ENCODE measurements at places on chromosomes 1 and 21.
A peak's percentile ranks its signal among the peaks of the same experiment; 100 is the strongest.

DNA sequence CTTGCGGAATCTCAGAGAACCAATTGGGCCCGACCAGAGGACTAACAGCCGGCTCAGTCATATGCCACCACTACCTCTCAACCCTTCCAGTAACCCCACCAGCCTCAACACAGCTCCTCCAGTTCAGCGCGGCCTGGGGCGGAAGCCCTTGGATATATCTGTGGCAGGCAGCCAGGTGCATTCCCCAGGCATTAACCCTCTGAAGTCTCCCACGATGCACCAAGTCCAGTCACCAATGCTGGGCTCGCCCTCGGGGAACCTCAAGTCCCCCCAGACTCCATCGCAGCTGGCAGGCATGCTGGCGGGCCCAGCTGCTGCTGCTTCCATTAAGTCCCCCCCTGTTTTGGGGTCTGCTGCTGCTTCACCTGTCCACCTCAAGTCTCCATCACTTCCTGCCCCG, 49.8 kb downstream of the ACP6 start:
- no peak for DNase-seq

GRCh38 chr1:229557913-229558414, 543 bp downstream of the ABCB10 start:
- DNase-seq = no peak

- no peak for DNase-seq
These were observed 1.0 kb downstream of the IQGAP3 start for GRCh38 chr1:156571261-156571852.

DNA sequence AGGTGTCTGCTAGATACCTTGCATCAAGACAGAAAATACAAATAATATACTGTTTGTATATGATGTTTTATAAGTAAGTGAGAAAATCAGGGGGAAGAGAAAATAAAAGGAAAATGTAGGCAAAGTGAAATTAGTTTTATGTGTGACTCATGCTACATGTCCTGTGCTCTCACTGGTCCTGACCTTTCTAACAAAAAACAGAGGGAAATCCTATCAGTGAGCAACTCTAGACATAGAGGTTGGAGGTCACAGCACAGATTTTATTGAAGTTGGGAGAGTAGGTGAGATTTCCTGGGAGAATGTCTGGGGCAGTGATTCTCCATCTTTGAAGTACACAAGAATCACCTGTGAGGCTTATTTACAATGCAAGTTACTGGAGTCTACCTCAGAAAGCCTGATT, 9.5 kb downstream of the SCCPDH start:
- DNase-seq = no peak

- no peak for DNase-seq
These were observed 1657.8 kb downstream of the MRPL39 start for GRCh38 chr21:23949493-23949892.

- peak; percentile 91 for DNase-seq
These were observed 147.8 kb downstream of the TOMM20 start for GRCh38 chr1:234980645-234981396.

DNA sequence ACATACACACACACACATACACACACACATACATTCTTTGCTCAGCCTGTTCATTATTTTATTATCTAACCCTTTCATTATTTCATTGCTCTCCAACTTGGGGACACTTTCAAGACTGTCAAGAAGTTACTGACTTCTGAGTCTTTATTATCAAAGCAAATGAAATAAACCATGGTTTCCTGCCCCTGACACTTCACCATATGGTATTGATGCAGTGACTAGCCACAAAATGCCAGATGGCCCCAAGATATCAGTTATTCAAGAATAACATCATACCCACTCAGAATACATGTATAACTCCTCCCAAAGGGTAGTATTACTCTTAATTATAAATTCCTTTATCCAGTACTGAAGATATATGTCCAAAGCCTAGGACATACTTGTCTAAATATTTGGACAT, 197.3 kb downstream of the MRPL39 start:
- no peak for DNase-seq

DNA sequence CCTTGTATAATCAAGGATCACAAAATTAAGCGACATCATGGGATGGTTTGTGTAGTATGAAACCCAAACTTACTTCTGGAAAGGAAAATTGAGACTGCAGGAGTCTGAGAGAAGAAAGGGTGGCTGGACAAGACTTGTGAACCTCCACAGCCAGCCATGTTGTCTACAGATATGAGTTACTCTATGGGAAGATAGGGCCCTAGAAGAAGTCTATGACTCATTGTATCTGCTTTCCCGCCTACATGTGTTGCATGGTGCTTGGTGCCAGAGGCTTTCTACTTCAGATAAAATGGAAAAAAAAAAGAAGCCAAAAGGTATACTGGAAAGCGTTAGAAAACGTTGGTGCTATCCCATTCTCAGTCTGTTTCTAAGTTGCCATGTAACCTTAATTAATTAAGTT, 18.7 kb upstream of the OR6N2 start:
- no peak for DNase-seq

DNA sequence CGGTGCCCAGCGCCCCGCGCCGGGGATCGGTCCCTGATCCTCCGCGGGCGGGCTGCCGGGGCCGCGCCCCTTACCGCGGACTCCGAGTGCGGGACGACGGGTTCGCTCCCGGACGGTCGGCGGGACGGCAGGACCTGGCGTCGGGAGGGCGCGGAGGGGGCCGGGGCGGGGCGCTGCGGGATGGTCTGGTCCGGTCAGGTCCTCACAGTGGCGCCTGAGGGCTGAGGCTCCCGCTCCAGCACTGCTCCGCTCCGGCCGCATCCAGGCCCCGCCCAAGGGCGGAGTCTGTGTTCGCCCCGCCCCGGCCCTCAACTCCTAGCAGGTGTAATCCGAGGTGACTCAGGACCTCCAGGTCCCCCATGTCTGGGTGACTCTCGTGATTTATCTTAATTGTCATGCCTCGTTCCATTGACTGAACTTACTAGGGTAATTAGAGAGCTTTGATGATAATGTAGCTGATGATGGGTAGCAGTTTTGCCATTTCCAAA, at the start of gene RAB3B:
Gene RAB3B, minus strand, starts transcription at position 223 of the 488 bp plus-strand sequence. CDS start 13,583 bp downstream, outside the sequence.
- peak; percentile 31 for DNase-seq

Data from SW 1271 (cell line).